SJCRH30 (cell line): ENCODE measurements at places on chromosomes 3 and 15.
A peak's percentile ranks its signal among the peaks of the same experiment; 100 is the strongest.

DNA sequence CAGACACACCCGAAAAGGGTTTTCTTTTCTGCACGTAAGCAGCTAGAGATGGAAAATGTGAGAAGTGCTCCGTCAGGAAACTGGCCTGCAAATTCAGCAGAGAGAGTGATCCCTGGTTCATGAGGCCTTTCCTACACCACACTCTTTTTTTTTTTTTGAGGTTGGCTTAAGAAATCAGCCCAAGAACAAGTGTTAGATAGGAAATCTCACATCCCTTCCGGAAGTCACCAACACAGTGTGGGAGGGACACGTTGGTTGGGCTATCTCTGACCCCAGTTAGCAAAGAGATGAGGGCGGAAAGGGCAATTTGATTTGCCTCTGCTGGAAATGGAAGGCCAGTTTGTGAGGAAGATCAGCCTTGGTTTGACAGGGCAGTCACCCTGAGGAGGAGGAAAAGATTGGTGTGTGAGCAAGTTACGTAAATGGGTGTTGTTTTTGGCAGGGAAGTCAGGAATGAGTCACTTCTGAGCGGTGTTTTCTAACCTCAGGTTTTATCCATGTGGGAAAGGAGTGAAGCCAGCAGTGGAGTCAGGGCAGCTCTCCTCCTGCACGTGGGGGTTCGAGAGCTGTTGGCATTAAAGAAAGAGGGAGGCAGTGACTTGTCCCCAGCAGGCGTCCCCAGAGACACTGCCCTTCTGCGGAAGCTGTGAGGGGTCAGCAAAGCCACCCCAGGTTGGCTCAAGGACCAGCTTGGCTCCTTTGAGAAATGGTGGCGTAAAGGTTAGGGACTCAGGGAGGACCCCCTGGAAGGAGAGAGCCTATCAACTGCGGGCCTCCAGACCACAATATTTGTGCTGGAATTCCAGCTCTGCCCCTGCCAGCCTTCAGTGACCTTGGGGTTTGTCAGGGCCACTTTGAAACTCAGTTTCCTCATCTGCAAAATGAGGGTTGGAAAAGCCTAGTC lies 237.6 kb upstream of the BHLHE40 start:
- DNase-seq, result peak; percentile 64

- peak; percentile 93 for DNase-seq
Measured at GRCh38 chr3:129278439-129278965, at the start of gene HMCES. Gene HMCES, plus strand, starts transcription at chr3:129278870. Its CDS starts 863 bp downstream, at chr3:129279733.

DNA sequence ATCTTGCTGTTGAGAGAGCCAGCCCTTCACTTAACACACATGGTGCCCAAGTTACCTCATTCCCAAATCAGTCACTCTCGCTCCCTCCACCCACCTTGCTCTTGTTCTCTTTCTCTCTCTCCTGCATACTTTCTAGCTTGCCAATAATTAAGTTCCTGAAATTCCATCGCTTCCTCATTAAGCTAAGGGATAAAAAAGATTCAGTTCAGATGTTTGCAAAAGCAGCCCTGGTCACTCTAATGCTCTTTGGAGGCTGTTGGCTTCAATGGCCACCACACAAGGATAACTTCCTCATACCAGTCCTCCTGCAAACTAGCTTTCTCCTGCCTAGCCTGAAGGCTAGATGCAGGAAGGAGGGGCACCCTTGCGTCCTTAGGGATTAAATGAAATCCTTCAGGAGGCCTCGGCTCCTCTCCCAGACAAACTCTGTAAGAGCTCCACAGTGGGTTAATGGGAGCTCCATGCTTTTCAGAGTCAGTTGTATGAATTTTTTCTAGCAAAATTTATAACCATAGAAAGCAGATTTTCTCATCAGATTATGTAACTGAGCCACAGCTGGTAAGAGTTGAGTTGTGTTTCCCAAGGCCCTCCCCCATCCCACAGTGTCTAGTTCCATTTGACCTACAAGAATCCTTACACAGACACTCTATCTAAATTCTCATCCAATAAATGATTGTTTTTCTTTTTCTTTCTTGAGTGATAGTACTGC lies 176.6 kb upstream of the TRIM42 start:
- DNase-seq, result no peak

- DNase-seq, result no peak
Measured at GRCh38 chr3:42846685-42847522, 28.8 kb downstream of the CYP8B1 start.

DNA sequence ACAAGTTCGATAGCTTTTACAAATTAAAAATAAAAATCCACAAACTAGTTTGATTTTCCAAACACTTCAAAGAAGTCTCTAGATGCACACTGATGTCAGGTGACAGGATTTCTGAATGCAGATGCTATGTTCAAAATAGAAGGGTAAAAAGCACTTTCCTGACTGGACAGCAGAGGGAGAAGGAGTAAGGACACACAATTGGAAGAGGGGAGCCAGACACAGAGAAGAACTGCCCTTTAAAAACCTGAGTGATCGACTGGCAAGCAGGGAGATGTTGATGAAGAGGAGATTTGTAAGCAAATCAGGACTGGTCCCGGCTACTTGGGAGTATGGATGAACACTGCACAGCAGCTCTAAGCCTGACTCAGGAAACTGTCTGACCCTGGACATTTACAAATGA lies 612.8 kb downstream of the MAGI1 start:
- DNase-seq, result peak; percentile 17

DNA sequence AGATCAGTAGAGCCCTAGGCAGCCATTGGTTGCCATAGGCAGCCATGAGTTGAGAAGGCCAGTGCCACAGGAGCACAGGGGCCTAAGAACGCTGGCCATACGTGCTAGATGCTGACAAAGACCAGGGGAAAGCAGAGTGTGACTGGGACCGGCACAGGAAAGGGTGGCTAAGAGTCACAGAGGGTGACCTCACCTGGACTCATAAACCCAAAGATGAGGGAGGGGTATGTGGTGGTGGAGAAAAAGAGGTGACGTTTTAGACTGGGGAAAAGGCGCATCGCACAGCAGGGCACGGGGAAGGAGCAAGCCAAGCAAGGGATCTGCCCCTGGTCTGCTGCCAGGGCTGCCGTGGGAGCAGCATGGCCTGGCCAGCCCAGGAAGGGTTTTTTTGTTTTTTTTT lies 122.5 kb downstream of the VGLL4 start:
- no peak for DNase-seq

- DNase-seq, result no peak
Measured at GRCh38 chr3:10944866-10945265, 47.7 kb upstream of the SLC6A1 start.

DNA sequence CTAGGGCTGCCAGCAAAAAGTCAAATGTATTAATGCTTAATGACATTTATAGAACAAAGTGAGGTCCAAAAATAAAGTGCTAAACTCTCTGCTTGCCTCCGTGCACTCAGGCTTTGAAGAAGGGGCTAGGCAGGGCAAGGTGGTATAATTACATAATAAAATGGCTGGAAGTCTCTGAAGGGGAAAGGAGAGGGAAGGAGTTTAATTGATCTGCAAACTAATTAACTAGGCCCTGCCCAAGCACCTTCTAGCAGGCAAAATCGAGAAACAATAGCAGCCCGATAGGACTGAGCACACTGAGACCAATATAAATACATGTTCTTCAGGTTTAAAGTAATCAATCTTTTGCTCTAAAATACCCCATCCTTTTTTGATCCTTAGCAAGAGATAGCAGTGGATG lies 13.0 kb downstream of the DIS3L start:
- no peak for DNase-seq

- no peak for DNase-seq
Measured at GRCh38 chr3:99895131-99895696, 77.6 kb downstream of the CMSS1 start.

DNA sequence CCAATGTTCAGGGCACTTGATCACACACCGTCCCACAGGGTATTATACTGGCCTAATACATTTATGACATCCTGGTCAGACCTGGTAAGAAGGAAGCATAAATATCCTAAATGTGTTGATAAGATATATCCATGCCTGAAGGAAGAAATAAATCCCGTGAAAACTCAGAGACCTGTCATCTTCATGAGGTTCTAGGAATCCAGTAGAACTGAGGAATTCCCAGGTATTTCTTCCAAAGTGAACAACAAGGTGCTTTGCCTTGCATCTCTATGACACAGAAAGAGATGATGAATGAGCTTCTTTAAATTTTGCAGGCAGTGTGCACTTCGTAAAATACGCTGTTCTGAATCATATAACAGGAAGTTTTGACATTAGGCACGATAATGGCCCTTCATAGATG lies 78.1 kb upstream of the VGLL3 start:
- no peak for DNase-seq

- no peak for DNase-seq
Measured at GRCh38 chr3:154102225-154102624, 19.0 kb upstream of the ARHGEF26 start.

DNA sequence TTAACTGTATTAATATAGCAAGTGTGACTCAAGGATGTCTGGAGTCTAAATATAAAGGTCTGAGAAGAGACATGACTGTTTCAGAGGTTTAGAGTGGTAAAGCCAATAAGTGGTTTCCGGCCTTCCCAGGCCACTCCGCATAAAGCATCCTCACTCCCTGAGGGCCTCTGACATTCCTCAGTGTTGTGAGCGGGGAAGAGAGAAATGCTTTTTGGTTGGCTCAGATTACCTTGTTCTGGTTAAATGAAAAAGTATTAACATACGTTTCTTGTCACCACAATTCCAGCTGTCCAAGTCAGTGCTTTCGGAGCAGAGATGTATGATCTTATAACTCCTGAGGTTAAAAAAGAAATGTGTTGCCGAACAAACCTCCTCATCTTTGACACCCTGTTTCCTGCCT lies 103.8 kb downstream of the RBMS3 start:
- peak; percentile 72 for DNase-seq

DNA sequence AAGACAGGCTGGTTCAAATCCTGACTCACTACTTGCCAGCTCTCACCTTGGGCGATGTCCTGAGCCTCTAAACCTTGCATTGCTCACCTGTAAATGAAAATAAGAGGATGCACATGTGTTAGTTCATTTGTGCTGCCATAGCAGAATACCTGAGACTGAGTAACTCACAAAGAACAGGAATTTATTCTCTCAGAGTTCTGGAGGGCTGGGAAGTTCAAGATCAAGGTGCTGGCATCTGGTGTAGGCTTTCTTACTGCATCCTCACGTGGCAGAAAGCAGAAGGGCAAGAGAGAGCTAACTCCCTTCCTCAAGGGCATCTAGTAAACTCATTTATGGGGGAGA lies 222.7 kb downstream of the MTHFS start:
- DNase-seq, result no peak

GRCh38 chr15:75008221-75008625 lies 12.9 kb downstream of the SCAMP5 start:
- no peak for DNase-seq

- no peak for DNase-seq
Measured at GRCh38 chr3:107643038-107643883, 120.5 kb downstream of the BBX start.
